Naive thymus-derived CD8-positive, alpha-beta T cell (primary cell): ENCODE measurements at places on chromosomes 12 and 14.

DNA sequence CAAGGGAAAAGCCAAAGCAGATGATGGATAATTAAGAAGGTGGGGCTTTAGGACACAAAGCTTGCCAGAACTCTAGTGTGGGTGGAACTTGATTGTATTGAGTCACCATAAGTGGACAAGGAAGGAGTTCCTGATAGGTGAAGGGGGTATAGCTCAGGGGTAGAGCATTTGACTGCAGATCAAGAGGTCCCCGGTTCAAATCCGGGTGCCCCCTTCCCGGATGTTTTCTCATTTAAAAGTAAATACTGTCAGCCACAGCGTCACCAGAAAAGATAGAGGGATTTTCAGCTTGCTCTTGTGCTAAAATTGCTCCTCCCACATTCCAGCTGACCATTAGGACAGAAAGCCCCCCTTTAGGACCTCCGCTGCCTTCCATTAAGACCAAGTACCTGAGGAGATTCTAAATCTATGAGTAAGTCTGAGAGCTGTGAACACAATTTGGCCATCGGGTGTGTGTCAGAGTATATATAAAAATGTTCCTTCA is 36.6 kb downstream of the DCAF4 start:
- no peak for DNase-seq

- no peak for DNase-seq
Observed at GRCh38 chr12:92036771-92037453, 108.7 kb downstream of the BTG1 start.

DNA sequence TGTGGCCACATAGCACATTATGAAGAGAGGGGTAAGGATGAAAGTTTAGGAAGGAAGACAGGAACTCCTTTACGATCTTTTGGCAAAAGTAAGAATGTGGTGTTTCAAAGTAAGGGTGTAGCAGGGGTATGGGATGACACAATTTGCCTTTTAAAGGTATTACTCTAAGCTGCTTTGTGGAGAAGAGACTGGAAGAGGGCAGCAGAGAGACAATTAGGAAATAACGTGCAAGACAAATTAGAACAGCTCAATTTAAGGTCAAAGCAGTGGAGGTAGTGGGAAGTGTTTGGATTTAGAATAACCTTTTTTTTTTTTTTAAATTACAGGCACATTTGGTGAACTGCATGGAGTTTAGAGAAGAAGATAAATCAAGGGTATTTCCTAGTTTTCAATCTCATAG is 342.6 kb downstream of the NOVA1 start:
- DNase-seq, result no peak

DNA sequence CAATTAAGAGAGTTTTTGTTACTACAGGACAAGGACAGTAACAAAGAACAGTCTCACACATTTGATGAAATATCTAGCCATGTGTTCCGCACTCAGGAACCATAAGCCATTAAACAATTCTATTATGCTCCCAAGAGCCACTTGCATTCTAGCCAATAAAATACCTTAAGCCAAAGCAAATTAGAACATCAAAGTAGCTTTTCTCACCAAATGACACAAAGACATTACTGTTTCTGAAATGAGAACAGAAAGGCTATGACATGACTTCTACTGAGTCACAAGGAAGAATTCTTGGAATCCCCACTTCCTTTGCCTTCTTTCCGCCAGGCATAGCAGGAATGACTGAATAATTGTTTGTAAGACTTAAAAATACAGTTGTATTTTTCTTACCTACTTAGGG is 445.8 kb downstream of the ATP23 start:
- DNase-seq, result no peak

DNA sequence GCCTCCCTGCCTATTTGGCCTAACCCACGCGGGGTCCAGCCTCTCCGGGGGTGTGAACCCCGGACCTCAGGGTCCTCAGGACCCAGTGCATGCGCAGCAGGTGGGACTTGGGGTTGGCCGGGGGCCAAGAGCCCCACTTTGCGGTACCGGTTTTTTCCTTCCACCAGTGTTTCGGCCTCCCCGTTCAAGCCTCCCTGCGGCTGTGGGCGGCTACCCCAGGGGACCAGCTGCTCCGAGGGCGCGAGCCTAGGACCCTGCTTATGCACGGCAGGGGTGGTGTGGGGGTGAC is 327.3 kb downstream of the ALG10 start:
- no peak for DNase-seq

- no peak for DNase-seq
Observed at GRCh38 chr14:48023881-48024280, 348.5 kb upstream of the MDGA2 start.

GRCh38 chr12:67354322-67354721 is 85.2 kb downstream of the CAND1 start:
- no peak for DNase-seq

- no peak for DNase-seq
Observed at GRCh38 chr14:36279306-36280190, 40.9 kb downstream of the MBIP start.

DNA sequence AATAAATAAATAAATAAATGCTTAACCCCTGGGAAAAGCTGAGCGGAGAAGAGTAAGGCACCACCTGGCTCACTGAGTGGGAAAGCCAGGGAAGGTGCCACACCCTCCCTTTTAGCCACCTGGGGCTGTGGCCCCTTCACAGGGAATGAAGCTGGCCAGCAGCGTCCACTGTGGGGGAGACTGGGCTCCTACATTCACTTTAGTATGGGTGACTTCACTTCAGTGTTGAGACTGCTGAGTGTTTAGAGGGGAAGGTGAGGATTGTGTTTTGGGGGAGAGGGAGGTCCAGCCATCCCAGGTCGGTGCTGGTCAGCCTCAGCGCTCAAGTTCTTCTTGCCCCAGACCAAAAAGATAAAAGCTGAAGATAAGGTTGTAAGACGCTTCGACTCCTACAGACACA is 1.6 kb downstream of the NAB2 start:
- no peak for DNase-seq

- DNase-seq, result no peak
Observed at GRCh38 chr12:19194963-19195362, 65.4 kb downstream of the PLEKHA5 start.

GRCh38 chr14:103016071-103016470 is 41.3 kb downstream of the CDC42BPB start:
- DNase-seq, result no peak

- DNase-seq, result no peak
Observed at GRCh38 chr12:103561174-103561573, 25.9 kb upstream of the STAB2 start.

- no peak for DNase-seq
Observed at GRCh38 chr12:109627633-109628032, 54.0 kb downstream of the MVK start.

GRCh38 chr12:59861635-59862034 is 265.8 kb downstream of the SLC16A7 start:
- DNase-seq, result no peak

DNA sequence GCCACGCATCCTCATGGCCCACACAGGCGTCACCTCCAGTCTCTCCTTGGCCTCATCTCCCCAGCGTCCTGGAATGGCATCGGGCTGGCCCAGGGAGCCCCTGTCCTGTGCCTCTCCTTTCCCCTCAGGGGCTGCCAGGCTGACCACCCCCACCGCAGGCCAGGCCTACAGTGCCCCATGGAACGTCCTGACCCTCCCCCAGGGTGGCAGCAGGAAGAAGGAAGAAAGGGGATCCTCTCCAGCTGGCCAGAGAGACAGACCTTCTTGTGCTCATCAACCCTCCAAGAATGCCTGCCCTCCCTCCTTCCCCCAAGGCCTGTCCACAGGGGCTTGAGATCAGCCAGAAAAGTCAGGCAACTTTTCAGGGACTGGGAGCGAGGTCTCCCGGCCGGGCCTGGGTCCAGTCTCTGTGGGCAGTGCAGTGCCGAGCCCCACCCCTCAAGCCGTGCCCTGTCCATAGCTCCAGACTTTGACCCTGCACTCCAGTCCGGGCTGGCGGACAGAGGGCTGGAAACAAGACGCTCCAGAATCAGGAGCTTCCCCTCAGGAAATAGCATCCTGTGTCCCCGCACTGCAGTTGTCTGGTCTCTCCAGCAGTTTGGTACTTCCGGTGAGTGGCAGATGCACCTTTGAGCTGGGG is at the start of gene DAO:
DAO (plus strand) TSS at position 478 of the 640 bp plus-strand sequence. CDS start 4,915 bp downstream, outside the sequence.
- no peak for DNase-seq

DNA sequence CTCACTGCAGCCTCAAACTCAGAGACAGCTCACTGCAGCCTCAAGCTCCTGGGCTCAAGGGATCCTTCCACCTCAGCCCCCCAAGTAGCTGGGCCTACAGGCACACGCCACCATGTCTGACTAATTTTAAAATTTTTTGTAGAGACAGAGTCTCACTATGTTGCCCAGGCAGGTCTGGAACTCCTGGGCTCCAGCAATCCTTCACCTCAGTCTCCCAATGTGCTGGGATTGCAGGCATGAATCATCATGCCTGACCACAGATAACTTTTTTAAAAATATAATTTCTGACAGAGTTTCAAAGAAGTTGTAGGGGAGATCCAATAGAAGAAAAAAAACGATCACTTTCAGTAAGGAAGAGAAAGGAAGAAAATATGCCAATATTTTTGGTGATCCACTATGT is 189.7 kb upstream of the CDKN3 start:
- DNase-seq, result no peak

DNA sequence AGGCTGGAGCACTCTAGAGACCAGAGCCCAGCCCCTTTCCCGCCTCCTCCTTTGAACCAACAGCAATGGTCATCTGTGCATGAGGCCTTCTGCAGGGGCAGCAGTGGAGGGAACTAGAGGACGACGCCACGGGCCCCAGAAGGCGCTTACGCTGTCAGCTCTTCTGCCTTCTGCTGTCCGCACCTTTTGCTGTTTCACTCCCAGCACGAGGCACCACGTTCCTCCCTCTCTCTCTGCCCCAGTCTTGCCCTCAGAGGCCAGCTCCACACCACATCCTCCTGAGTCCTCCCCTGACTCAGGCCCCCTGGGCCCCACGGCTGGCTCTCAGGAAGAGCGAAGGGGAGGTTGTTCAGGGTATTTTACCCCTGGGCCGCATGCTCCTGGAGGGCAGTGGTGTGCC is 15.5 kb downstream of the MMAB start:
- no peak for DNase-seq
